Transverse colon (tissue), 4 donors: ENCODE measurements at places on chromosomes 2 and 18. TPM values are rescaled to one million over a fixed set of nuclear protein-coding genes. Genes with fewer than 3 reads are reported as not detected.
A peak's percentile ranks its signal among the peaks of the same experiment; 100 is the strongest.

Gene DNER
- 2.0 TPM for total RNA-seq

Gene SH2D6
- 14.2 TPM for total RNA-seq

Gene NDUFS1
- 37.0 TPM for total RNA-seq

Gene SF3B6
- 104 TPM for total RNA-seq

Gene ANKRD30BL
- not detected for total RNA-seq

Gene SERPINB12
- total RNA-seq: not detected

- H3K27me3 ChIP-seq: peaks cover 78% of the 10 kb centered on the region
- DNase-seq: no peak
- H3K36me3 ChIP-seq: no peaks in the 10 kb centered on the region
- H3K4me1 ChIP-seq: peaks cover 5% of the 10 kb centered on the region
- H3K4me3 ChIP-seq: no peak overlapping the region
Observed at GRCh38 chr2:118813111-118813510, 34.3 kb downstream of the EN1 start.

GRCh38 chr2:108719149-108720044 is at the start of gene RANBP2:
Gene RANBP2 (plus strand): TSS chr2:108719482. CDS start chr2:108719607, 125 bp downstream.
- H3K27me3 ChIP-seq: no peaks in the 10 kb centered on the region
- H3K4me1 ChIP-seq: peaks cover 5% of the 10 kb centered on the region
- peak within 1 kb of the TSS; percentile 100 for H3K27ac ChIP-seq

DNA sequence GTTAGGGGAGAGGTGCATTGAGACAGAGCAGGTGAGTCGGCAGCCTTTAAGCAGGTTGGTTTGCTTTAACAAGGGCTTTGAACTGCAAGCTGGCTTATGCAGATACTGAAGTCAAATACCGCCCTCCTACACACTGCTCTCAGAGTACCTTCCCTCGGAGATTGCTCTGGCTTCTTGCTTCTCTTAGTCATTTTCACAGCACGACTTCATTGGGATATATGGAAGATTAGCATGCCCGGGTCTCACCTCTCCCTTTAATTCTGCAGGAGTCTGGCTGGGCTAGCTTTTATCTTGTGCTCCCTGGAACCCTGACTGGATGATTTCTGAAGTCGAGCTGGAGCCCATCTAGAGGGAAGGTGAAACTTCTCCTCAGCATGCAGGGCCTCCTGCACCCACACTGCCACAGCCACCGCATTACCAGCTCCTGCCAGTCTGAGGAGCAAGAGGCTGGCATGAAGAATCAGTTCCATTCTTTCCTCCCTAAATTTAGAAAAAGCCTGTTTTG is 395.5 kb upstream of the HNRNPA3 start:
- no peak overlapping the region for H3K27ac ChIP-seq
- no peak for DNase-seq
- no peaks in the 10 kb centered on the region for H3K4me1 ChIP-seq
- H3K27me3 ChIP-seq: no peaks in the 10 kb centered on the region

DNA sequence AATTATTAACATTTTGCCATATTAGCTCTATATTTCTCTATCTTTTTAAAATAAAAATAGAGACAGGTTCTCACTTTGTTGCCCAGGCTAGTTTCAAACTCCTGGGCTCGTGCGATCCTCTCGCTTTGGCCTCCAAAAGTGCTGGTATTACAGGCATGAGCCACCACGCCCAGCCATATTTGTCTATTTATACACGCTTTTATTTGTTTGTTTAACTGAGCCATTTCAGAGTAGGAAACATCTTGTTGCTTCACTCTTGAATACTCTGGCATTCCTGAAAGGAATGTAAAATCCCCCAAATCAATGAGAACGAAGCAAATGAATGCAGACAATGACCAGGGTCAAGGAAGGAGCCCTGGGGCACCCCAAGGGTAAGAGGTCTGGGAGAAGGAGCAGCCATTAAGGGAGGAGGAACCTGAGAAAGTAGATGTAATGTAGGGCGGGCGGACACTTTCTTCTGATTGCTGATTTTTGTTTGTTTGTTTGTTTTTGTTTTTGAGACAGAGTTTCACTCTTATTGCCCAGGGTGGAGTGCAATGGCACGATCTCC is 31.7 kb upstream of the RAB1A start:
- DNase-seq: peak; percentile 33
- H3K36me3 ChIP-seq: no peaks in the 10 kb centered on the region
- H3K27ac ChIP-seq: no peak overlapping the region
- no peaks in the 10 kb centered on the region for H3K27me3 ChIP-seq
- H3K4me3 ChIP-seq: no peak overlapping the region

- no peaks in the 10 kb centered on the region for H3K27me3 ChIP-seq
- H3K4me1 ChIP-seq: no peaks in the 10 kb centered on the region
Observed at GRCh38 chr2:148756292-148756975, 111.9 kb downstream of the EPC2 start.

DNA sequence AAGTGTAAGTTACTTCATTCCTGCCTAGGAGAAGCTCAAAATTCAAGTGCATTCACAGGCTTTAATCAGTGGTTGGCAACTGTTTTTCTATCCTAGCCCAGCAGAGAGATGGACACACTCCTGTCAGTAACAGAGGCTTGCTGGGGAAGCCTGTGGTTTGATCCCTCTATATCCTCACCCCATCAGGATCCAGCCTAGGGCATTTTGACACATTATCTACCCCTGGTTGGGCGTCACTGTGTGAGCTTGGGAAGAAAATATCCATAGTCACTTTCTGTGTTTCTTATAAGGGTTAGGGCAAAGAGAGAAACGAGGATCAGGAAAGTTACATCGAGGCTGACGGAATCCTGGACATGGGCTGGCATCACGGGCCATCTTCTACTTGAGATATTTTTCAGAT is 10.0 kb downstream of the NT5DC4 start:
- DNase-seq: no peak
- no peaks in the 10 kb centered on the region for H3K36me3 ChIP-seq
- peaks cover 13% of the 10 kb centered on the region for H3K4me1 ChIP-seq

DNA sequence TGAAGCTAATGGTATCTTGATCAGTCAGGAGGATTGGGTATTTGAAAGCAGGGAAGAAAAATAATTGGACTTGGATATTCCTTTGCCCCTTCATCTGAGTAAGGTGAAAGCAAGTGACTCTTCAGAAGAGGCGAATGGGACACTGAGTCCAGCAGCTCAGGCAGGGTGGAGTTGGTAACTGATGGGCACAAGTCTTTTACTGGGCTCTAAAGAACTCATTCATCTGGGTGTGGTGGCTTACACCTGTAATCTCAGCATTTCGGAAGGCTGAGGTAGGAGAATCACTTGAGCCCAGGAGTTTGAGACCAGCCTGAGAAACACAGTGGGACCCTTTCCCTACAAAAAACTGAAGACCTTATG is 11.2 kb downstream of the CFLAR start:
- H3K4me3 ChIP-seq: no peak overlapping the region
- peaks cover 67% of the 10 kb centered on the region for H3K4me1 ChIP-seq
- H3K36me3 ChIP-seq: no peaks in the 10 kb centered on the region

DNA sequence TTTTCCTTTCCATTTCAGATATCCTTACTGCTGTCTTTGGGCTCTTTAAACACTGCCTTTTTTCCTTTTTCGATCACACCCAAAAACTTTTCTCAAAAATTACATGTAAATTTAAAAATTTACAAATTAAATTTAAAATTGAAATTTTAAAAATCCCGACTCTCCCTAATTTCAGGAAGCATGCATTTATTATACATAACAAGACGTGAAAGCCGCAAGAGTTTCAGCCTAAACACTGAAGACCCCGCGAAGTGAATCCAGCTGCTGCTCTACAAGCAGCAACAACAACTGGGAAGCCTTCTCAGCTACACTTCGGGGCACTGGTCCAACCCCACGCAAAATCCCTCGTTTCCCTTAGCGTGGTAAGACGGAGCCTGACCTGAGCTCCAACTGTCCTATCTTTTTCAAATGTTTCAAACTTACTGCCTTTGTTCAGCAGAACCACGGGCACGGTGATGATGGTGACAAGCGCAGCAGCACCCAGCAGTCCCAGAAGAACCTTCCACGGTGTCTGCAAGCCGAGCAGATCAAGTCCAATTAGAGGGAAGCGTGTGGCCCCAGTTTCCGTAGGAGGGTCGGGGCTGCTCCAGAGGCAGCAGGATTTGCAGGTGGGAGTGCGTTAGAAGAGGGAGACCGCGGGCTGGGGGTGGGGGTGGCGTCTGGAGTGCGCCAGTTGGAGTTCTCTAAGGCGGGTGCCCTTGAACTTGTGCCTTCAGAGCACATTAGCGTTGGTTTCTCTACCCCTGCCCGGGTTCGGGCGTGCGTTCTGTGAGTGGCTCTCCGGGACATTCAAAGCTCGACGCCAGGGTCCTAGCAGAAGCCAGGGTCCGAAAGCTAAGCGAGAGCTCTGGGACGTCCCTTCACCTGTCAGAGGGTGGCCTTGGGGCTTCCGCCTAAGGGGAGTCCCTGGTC is 783 bp downstream of the DPP4 start:
- no peaks in the 10 kb centered on the region for H3K36me3 ChIP-seq
- H3K27me3 ChIP-seq: no peaks in the 10 kb centered on the region
- DNase-seq: peak; percentile 14
- peaks cover 6% of the 10 kb centered on the region for H3K4me1 ChIP-seq

DNA sequence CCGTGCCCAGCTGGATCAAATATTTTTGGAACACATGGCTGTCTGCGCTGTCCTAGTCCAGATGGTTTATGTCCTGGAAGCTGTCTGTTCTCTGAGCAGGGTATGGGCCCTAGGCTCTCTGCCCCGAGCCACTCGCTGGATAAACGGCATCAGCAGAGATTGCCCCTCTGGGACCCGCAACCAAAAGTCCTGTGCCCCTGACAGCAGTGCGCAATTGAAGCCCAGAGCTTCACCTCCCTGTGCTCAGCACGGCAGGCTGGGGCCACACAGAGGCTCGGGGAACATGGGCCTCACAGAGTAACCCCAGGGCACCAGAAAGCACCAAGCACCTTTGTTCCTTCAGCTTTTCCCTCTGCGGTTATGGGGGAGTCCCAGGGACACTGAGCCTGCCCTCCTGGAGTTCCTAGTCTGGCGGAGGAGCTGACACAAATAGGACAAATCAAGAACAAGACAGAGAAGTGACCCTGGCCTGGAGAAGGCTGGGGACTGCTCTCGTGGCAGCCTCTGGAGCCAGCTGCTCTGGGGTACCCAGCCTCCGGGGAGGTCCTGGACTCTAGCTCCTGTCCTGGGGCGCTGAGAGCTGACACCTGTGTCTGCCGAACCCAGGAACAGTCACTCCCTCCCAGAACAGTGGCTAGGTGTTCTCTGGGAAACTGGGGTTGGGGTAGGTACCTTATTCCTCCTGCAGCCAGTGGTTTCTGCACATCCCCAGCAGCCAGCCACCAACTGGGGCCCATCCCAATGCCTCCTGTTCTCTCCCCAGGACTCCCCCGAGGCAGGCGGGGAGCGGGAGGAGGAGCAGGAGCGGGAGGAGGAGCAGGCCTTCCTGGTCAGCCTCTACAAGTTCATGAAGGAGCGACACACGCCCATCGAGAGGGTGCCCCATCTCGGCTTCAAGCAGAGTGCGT is 12.3 kb downstream of the ARID5A start:
- DNase-seq: no peak
- H3K36me3 ChIP-seq: no peaks in the 10 kb centered on the region
- H3K4me3 ChIP-seq: no peak overlapping the region
- no peak overlapping the region for H3K27ac ChIP-seq
- H3K4me1 ChIP-seq: no peaks in the 10 kb centered on the region
- H3K27me3 ChIP-seq: no peaks in the 10 kb centered on the region

DNA sequence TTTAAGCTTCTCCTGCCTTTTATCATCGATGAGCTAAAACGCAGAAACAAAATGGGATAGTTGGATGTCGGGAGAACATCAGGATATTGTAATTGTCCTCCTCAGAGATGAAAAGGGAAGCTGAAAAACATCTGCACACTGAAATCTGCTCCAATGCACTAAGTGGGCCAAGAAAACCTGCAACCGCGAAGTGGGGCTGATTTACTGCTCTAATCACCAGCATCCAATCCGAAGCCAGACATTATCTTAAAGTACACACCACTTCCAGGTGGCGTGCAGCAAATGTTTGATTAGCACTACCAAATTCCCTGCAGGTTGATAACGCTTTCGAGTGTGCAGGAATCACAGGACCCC is 230.3 kb upstream of the SLC14A2 start:
- no peaks in the 10 kb centered on the region for H3K4me1 ChIP-seq
- no peaks in the 10 kb centered on the region for H3K36me3 ChIP-seq
- no peaks in the 10 kb centered on the region for H3K27me3 ChIP-seq

DNA sequence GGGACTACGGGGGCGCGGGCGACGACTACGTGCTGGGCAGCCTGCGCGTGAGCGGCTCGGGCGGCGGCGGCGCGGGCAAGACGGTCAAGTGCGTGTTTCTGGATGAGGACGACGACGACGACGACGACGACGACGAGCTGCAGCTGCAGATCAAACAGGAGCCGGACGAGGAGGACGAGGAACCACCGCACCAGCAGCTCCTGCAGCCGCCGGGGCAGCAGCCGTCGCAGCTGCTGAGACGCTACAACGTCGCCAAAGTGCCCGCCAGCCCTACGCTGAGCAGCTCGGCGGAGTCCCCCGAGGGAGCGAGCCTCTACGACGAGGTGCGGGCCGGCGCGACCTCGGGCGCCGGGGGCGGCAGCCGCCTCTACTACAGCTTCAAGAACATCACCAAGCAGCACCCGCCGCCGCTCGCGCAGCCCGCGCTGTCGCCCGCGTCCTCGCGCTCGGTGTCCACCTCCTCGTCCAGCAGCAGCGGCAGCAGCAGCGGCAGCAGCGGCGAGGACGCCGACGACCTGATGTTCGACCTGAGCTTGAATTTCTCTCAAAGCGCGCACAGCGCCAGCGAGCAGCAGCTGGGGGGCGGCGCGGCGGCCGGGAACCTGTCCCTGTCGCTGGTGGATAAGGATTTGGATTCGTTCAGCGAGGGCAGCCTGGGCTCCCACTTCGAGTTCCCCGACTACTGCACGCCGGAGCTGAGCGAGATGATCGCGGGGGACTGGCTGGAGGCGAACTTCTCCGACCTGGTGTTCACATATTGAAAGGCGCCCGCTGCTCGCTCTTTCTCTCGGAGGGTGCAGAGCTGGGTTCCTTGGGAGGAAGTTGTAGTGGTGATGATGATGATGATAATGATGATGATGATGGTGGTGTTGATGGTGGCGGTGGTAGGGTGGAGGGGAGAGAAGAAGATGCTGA is 1.4 kb downstream of the SOX11 start:
- H3K36me3 ChIP-seq: no peaks in the 10 kb centered on the region
- H3K27ac ChIP-seq: peak overlapping the region; percentile 69
- H3K4me3 ChIP-seq: peak overlapping the region; percentile 39
- no peaks in the 10 kb centered on the region for H3K4me1 ChIP-seq
- H3K27me3 ChIP-seq: peaks cover 85% of the 10 kb centered on the region

- H3K4me1 ChIP-seq: no peaks in the 10 kb centered on the region
- H3K27me3 ChIP-seq: no peaks in the 10 kb centered on the region
- no peaks in the 10 kb centered on the region for H3K36me3 ChIP-seq
- no peak overlapping the region for H3K27ac ChIP-seq
- DNase-seq: no peak
Observed at GRCh38 chr2:176744146-176744545, 468.4 kb upstream of the HNRNPA3 start.
